Dermis microvascular lymphatic vessel endothelial cell (primary cell): ENCODE measurements at places on chromosomes 11 and 22. TPM values are rescaled to one million over a fixed set of nuclear protein-coding genes. Genes with fewer than 3 reads are reported as not detected.

- no peak for DNase-seq
These were observed 1.1 kb downstream of the DHCR7 start for GRCh38 chr11:71446942-71447688.

- DNase-seq = no peak
These were observed 114.2 kb upstream of the SEZ6L start for GRCh38 chr22:26054841-26055605.

DNA sequence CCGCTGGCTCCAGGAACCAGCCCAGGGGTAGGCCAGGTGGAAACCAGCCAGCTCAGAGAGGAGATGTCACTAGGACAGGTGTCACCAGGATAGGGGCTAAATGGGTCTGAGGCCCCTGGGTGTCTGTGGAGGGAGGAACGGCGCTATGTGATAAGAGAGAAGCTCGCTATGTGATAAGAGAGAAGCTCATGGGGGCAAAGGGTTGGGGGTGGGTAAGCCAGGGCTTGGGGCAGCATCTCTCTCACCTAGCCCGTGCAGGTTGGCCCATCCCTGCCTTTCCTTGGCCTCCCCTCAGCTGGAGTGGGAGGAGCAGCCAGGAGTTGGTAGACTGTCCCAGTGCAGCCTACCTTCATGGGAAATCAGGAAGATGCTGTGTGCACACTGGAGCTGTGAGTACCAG, 26.5 kb upstream of the SUSD2 start:
- DNase-seq = no peak

GRCh38 chr11:46649180-46649738, 31.9 kb downstream of the ATG13 start:
- DNase-seq = no peak

DNA sequence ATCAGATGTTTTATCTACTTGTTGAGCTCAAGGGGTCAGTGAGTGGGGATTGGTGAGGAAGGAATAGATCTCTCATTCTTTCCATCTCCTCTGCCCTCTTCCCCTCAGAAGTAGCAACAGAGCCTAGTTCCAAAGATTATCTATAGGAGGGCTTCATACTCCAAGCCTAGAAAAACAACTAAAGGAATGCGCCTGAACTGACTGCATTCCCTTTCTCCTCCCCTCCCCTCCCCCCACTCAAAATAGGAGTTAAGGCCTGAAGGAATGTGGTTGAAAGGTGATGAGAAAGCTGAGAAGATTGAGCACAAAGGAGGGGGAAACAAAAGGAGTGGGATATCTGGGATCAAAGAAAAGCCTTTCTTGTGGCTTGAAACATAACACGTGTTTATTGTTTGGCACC, 10.5 kb downstream of the EMSY start:
- DNase-seq = no peak

DNA sequence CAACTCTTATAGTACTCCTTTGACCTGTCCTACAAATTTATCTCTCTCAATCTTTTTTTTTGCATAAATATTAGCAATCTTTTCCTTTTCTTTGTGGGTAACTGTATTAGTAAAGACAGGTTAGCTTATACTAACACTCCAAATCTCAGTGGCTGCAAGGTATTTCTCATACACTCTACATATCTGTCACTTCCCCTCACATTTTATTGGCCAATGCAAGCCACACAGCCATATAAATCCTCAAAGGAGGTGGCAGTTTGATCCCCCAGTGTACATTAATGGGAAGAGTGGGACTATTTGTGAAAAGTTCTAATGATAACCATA, 42.6 kb upstream of the EED start:
- peak; percentile 6 for DNase-seq

GRCh38 chr11:12461516-12461915, 84.1 kb downstream of the PARVA start:
- DNase-seq = no peak

The OR2D2 gene
- total RNA-seq = 0.13 and 0.25 TPM in 2 replicates

The MMP7 gene
- total RNA-seq = 0.90 and 2.1 TPM in 2 replicates

- DNase-seq = peak; percentile 2
These were observed 873.2 kb downstream of the METTL15 start for GRCh38 chr11:28981381-28981780.

DNA sequence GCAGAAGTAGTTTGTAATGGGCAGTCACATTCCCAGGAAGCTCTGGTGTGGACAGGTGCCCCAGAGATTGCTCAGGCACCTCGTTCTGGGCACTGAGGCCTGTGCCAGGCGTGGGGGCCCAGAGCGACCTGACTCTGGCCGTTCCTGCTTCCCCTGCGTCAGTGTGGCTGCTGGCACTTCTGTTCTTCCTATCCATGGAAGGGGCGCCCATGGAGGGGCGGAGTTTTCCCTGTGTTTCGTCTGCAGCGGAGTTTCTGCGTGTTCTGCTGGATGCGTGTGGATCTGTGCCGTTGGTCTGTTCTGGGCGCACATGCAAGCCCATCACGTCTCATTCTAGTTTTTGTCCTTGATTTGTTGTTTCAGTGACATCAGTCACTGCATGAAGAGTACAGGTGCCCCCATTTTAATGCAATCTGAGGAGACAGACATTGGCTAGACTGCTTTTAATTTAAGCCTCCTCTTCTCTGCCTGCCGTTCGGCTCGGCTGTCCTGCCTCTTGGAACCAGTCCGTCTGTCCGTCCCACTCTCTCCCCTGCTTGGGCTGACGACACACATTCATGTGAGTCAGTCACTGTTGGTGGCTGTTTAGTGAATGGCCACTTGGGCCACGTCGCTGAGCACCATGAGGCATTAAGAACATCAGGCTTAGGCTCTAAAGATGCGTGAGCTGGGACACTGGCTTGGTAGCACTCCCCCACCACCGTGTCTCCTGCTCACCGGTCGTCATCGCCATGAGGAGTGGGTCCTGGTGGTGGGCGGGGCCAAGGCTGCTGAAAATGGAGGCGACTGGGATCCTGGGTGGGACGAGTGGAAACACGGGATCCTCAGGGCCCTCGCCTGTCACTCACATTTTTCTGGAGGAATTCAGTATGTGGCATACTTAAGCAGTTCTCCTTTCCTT, 255.8 kb downstream of the TBC1D22A start:
- DNase-seq = no peak

DNA sequence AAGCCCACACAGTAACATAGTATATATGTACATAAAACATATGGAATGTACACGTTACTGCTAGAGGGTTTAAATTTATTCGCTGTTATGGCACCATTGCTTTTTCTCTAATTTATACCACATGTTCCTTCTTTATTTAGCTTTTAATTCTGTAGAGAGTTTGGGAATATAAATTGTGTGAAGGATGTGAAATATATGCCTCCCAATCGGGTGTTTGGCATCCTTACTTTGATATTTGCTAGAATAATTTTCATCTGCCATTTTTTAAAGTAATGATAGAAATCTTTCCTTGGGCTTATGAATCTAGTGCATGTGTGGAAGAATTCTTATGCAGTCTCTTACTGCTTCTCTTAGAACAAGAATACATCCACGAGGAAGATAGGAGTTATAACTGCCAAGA, 509.8 kb upstream of the RAG2 start:
- no peak for DNase-seq

- DNase-seq = no peak
These were observed 820.4 kb upstream of the CCDC90B start for GRCh38 chr11:84106541-84106940.

The RIC3 gene
- not detected in 2 replicates for total RNA-seq

The PARVA gene
- 17.6 and 25.5 TPM in 2 replicates for total RNA-seq

DNA sequence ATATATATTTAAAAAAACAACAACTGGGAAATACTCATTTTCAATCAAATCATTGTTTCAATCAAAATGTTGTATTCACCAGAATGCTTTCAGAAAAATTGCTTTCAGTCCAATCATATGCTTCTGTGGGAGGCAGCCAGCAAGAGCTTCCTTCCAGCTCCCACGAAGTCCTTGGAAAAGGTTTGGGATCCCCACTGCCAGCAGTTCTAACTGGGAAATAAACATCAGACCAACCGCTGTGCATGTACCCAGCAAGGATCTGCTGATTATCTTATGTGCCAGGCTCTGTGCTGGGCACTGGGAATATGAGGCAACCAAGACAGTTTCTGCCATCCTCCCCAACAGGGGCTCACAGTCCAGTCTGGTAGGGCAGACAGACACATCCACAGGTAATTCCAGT, 10.8 kb downstream of the RPS13 start:
- no peak for DNase-seq

GRCh38 chr22:22942511-22943329, 55.1 kb downstream of the IGLL5 start:
- peak; percentile 24 for DNase-seq

DNA sequence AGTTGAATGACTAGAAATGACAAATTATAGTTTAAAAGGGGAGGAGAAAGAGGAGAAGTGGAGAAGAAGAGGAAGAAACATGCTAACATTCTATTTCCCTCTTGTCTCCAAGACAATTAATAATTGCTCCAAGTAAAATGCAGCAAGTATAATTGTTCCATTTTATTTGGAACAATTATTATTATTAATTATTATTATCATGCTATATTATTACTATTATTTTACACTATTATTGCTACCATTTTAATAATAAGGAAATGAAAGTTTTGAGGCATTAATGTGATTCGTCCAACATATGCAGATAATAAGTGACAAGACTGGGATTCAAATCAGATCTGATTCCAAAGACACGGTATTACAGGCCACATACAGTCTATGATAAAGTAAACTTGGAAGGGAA, 293.6 kb upstream of the ZC3H12C start:
- no peak for DNase-seq

GRCh38 chr11:102263379-102264003, 53.8 kb upstream of the BIRC3 start:
- no peak for DNase-seq

The KCNJ11 gene
- 0.64 and 2.1 TPM in 2 replicates for total RNA-seq

- DNase-seq = no peak
These were observed 19.7 kb downstream of the UVRAG start for GRCh38 chr11:75834728-75835127.
